ENCODE measurements at places on chromosomes 2 and 18. TPM values are rescaled to one million over a fixed set of nuclear protein-coding genes. Genes with fewer than 3 reads are reported as not detected.

The VIT gene
- 0.77 TPM for total RNA-seq

The RTP5 gene
- not detected for total RNA-seq

The CD8A gene
- total RNA-seq: not detected

The ALPG gene
- total RNA-seq: not detected

The NPHP1 gene
- total RNA-seq: 5.0 TPM

The MAB21L4 gene
- not detected for total RNA-seq

The ZNF521 gene
- total RNA-seq: 23.6 TPM

The MTLN gene
- 74.2 TPM for total RNA-seq

The ACVR2A gene
- total RNA-seq: 8.9 TPM

The SLC9A2 gene
- not detected for total RNA-seq

The ACSL3 gene
- 377 TPM for total RNA-seq

The CFAP221 gene
- total RNA-seq: not detected

The SKA1 gene
- total RNA-seq: 1.0 TPM

The OXER1 gene
- total RNA-seq: 0.26 TPM

The SH3RF3 gene
- total RNA-seq: 10.1 TPM

The ITGA4 gene
- 57.5 TPM for total RNA-seq

GRCh38 chr18:49876536-49876935 is 63.2 kb upstream of the ACAA2 start:
- no peak for DNase-seq

- no peak for DNase-seq
These were observed 109.1 kb upstream of the NCK2 start for GRCh38 chr2:105635564-105635963.

DNA sequence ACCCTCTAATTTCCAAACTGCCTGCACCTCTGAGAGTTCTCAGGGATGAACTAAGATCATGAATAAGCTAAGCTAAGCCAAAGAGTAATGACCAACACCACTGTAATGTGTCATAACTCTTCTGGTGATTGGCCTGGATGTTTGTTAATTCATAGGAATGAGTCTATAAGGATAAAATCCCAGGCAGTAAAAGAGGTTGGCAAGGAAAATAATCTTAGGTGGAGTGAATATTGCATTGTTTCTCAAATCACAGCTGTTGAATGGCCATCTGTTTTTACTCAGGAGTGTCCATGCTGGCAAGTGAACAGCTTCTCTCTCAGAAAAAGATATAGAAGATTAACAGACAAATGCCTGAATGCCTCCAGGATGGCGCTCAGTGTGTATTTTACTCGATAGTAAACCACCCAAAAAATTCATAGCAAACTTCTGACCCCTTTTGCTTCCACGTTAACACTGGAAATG is 60.8 kb upstream of the GLS start:
- peak; percentile 34 for DNase-seq

DNA sequence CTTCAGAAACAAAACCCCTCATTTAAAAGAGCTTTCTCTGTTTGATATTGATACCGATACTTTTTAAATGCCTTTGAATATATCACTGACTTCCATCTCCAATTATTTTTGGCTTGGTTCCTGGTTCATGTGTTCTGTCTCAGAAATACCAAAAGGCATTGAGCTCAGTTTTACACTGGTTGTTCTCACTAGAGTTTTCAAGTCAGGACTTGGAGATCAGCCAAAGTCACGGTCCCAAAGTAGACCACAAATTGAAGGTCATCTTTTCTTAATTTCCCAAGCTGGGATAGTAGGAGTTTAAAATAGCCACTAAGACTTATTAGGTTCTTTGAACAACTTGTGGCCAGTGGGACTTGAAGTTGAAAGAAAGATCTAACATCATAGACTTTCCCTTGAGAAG is 24.2 kb downstream of the DHRS9 start:
- no peak for DNase-seq

- DNase-seq: peak; percentile 81
These were observed 11.0 kb upstream of the SFTPB start for GRCh38 chr2:85678794-85679672.

GRCh38 chr2:23346029-23346428 is 39.0 kb upstream of the KLHL29 start:
- no peak for DNase-seq

- DNase-seq: peak; percentile 79
These were observed 419.4 kb downstream of the MEIS1 start for GRCh38 chr2:66854298-66854697.

- DNase-seq: no peak
These were observed 71.7 kb upstream of the CDH2 start for GRCh38 chr18:28248653-28249052.

GRCh38 chr2:11248-11941 is 34.9 kb downstream of the FAM110C start:
- DNase-seq: peak; percentile 85

DNA sequence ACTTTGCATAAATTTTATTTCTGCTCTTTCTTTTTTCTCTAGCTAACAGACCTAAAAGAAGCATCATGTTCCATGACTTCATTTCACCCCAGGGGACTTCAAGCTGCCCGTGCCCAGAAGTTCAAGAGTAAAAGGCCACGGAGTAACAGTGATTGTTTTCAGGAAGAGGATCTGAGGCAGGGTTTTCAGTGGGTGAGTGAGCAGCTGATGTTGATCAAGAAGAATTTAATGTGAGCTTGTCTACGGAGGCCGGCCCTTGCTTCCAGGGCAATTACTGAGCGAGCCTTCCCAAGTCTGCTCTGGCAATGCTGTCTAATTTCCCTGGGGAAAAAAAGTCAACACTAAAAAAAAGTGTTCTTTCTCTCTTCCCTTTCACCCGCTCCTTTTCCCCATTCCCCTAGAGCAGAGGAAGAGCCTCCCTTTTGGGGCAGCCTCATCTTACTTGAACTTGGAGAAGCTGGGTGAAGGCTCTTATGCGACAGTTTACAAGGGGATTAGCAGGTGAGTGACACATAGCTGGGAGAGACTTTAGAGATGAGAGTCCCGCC is 1.2 kb downstream of the CDK15 start:
- DNase-seq: peak; percentile 74

GRCh38 chr18:36025025-36025424 is 42.3 kb downstream of the RPRD1A start:
- DNase-seq: peak; percentile 41

GRCh38 chr18:11874676-11875075 is 23.5 kb downstream of the CHMP1B start:
- no peak for DNase-seq

GRCh38 chr18:48821251-48821590 is 129.5 kb downstream of the SMAD7 start:
- no peak for DNase-seq

GRCh38 chr18:43797347-43797746 is 520.1 kb upstream of the SYT4 start:
- DNase-seq: no peak

GRCh38 chr2:44529448-44529847 is 167.7 kb downstream of the CAMKMT start:
- DNase-seq: no peak

GRCh38 chr2:65164426-65164891 is 34.6 kb upstream of the RAB1A start:
- peak; percentile 33 for DNase-seq

GRCh38 chr2:231929961-231930592 is 3.9 kb upstream of the NPPC start:
- no peak for DNase-seq

GRCh38 chr2:224847961-224848850 is 132.0 kb upstream of the CCDC195 start:
- peak; percentile 91 for DNase-seq

DNA sequence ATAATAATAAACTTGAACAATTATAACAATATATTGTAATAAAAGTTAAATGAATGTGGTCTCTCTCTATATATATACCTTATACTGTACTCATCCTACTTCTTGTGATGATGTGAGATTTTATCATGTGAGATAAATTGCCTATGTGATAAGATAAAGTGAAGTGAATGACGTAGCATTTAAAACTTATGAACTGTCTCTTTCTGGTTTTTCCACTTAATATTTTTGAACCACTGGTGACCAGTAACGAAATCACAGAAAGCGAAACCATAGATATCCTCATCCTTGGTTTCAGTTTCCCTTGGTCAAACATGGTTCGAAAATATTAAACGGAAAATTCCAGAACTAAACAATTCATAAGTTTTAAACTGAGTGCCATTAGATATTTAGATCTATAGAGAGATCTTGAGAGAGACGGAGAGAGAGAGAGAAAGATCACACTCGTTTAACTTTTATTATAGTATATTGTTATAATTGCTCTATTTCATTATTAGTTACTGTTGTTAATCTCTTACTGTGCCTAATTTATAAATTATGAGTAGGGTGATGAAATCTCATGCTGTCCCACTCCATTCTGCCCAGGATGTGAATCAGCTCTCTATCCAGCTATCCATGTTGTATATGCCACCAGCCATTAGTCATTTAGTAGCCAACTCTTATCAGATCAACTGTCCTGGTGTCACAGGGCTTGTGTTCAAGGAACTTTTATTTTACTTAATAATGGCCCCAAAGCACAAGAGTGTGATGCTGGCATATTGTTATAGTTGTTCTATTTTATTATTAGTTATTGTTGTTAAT is 156.8 kb downstream of the THADA start:
- DNase-seq: peak; percentile 41

GRCh38 chr18:77069931-77070330 is 62.7 kb downstream of the MBP start:
- DNase-seq: no peak

DNA sequence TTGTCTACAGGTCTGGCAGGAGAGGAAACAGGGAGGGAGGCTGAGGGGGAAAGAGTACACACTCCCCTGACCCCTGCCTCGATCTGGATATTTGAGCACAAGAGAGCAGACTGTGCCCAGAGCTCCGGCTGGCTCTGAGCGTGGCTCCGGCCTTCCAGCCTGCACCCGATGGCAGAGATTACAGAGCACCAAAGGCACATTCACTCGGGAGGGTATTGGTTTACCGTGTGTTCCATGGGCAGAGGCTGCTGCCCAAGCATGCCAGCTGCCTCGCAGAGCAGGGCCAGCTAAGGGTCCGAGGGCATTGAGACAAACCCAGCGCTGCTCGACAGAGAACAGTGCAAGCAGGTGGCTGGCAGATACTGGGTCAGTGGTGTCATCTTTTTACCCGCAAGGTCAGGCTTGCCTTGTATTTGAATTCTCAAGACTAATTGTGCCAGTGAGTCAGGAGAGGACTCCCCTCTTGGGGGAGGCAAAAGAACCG is 132.2 kb downstream of the TNS1 start:
- no peak for DNase-seq

DNA sequence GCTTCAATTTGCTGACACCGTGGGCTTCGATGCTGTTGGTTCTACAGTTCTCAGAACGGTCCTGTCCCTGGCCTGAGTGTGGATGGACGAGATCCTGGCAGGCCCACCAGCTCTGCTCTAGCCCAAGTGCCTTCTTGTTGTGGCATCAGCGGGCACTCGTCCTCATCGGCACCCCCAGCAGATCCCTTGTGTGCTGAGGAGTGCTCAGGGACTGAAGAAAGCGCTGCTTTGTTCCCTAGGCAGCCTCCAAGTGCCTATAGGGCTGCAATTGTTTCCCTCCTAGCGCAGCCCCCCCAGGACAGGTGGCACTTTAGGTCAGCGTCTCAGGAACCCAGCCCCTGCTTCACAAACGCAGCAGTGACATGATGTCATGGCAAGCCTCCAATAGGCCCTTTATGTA is 217.7 kb downstream of the AGAP1 start:
- no peak for DNase-seq

GRCh38 chr2:113977060-113977659 is 87.3 kb downstream of the ACTR3 start:
- DNase-seq: no peak

DNA sequence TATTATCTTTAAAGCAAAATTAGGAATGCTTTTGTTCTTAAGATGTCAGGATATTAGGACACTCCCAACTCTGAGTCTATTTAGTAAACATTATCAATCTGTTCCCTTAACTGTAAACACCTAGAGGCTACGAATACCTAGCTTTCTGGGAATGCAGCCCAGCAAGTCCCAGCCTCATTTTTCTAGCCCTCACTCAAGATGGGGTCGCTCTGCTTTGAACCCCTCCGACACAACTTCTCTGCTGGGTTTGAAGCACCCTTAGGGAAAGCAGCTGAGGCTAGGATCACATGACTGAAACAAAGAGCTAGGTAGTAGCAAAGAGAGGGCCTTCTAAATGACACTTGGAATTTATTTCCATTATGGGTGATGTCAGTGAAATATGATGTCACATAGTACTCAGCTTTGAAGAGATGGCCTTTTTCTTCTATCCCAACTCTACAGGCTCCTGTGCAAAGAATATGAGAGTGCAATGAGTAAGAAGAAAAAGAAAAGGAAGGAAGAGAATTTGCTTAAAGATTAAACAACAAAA is 114.7 kb downstream of the CSRNP3 start:
- DNase-seq: no peak

DNA sequence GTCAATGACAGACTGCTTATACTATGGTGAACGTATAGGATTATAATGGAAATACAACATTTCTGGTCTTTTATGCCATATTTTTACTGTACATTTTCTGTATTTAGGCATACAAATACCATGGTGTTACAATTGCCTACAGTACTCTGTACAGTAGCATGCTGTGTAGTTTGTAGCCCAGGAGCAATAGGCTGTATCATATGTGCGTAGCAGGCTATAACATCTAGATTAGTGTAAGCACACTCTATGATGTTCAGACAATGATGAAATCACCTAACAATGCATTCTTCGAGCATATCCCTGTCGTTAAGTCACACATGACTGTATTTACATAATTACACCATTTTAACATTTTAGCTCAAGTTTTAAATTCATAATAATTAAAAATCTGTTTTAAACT is 556.6 kb upstream of the ZNF804A start:
- DNase-seq: no peak

- peak; percentile 72 for DNase-seq
These were observed 280.9 kb upstream of the STON1 start for GRCh38 chr2:48249025-48249424.

- peak; percentile 21 for DNase-seq
These were observed 136.8 kb downstream of the SMAD7 start for GRCh38 chr18:48813833-48814489.

DNA sequence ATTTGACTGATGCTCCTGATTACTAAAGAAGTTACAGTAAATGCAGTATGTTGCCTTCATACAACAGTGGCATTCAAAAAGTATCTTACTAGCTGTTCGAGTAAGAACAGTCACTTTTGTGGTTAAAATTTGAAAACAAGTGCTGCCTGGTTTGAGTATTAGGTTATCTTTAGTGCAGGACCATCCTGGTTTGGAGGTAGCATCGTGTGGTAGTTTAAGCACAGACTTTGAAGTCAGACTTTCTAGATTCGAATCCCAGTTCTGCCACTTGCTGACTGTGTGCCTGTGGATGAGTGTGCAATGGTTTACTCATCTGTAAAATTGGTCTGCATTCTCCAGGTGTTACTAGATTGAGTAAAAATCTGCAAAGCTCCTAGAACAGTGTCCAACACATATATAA is 96.8 kb downstream of the SGPP2 start:
- no peak for DNase-seq

DNA sequence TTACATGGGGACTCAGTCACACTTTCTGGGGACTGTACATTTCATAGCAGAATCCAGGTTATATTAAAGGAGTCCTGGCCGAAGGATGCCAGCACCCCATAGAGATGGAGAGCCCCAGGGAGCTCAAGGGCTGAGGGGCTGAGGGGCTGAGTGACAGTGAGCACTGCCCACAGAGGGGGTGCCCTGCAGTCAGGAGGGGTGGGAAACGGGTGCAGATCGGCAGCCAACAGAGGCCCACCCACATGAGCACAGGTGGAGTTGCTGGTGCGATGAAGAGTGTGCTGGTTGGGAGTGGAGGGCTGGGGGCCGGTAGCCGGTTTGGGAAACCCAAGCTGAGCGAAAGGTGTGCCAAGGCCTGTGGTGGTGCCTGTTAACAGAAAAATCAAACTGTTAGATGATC is 32.1 kb downstream of the TPRKB start:
- DNase-seq: no peak
